ENCODE measurements at places on chromosomes 11 and 22. TPM values are rescaled to one million over a fixed set of nuclear protein-coding genes. Genes with fewer than 3 reads are reported as not detected.

VSIG10L2 gene
- total RNA-seq: not detected

TMEM191C gene
- 0.28 TPM for total RNA-seq

RAB36 gene
- 18.2 TPM for total RNA-seq

DNA sequence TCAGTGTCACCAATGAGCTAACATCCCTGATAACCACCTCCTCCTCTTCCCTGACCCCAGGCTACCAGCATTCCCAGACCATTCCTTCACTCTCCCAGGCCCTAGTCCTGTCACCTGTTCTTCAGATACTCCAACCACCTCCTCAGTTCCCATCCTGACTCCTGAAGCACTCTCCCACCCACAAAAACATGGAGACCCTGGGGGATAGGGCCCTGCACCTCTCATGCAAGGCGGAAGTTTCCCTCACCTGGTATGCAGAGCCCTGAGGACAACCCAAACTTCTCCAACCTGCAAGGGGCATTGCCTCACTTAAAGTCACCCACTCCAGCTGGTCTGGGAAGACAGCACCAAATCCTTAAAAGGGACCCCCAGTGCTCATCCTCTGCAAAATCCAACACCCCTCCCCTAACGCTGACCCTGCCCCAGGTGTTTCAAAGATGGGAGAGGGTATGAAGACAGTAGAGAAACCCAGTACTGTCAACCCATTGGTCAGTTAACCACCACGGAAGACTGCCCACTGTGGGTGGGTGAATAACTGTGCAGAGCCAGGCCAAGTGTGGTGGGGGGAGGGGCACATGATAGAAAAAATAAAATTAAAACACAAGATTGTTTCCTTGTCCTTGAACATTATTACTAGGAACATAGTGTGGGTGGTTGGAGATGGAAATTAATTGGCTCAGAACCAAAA lies 1.4 kb downstream of the TNKS1BP1 start:
- DNase-seq: no peak
- H3K4me3 ChIP-seq: peak overlapping the region; percentile 97
- no peaks in the 10 kb centered on the region for H3K36me3 ChIP-seq
- H3K27me3 ChIP-seq: no peaks in the 10 kb centered on the region
- H3K4me1 ChIP-seq: peaks cover 21% of the 10 kb centered on the region

- H3K4me3 ChIP-seq: no peak overlapping the region
- no peak overlapping the region for H3K27ac ChIP-seq
- H3K27me3 ChIP-seq: no peaks in the 10 kb centered on the region
- no peaks in the 10 kb centered on the region for H3K36me3 ChIP-seq
Observed at GRCh38 chr11:43845816-43846215, 34.8 kb upstream of the ALKBH3 start.

DNA sequence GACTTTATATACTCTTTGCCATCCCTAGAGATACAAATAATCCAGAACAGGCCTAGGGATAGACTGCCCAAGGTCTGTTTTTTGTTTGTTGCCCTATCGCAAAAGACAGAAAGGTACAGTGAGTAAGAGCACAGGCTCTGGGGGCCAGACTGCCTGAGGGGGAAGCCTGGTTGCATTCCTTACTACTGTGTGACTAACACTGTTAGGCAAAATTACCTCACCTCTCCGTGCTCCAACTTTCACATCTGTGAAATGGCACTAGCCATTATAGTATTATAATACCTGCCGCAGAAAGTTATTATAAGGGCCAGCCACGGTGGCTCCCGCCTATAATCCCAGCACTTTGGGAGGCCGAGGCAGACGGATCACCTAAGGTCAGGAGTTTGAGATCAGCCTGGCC lies 14.5 kb downstream of the SLC35F2 start:
- no peaks in the 10 kb centered on the region for H3K27me3 ChIP-seq
- no peaks in the 10 kb centered on the region for H3K4me1 ChIP-seq
- no peak overlapping the region for H3K4me3 ChIP-seq
- no peak for DNase-seq

DNA sequence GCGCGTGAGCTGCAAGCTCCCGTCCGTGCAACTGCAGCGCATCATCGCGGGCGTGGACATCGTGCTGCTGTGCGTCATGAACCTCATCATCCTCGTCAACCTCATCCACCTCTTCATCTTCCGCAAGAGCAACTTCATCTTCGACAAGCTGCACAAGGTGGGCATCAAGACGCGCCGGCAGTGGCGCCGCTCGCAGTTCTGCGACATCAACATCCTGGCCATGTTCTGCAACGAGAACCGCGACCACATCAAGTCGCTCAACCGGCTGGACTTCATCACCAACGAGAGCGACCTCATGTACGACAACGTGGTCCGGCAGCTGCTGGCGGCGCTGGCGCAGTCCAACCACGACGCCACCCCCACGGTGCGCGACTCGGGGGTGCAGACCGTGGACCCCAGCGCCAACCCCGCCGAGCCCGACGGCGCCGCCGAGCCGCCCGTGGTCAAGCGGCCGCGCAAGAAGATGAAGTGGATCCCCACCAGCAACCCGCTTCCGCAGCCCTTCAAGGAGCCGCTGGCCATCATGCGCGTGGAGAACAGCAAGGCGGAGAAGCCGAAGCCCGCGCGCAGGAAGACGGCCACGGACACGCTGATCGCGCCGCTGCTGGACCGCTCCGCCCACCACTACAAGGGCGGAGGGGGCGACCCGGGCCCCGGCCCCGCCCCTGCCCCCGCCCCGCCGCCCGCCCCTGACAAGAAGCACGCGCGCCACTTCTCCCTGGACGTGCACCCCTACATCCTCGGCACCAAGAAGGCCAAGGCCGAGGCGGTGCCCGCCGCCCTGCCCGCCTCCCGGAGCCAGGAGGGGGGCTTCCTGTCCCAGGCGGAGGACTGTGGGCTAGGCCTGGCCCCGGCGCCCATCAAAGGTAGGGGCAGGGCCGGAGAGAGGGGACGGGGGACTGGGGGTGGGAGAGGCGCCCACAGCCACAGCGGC lies 7.3 kb downstream of the PANX2 start:
- no peak overlapping the region for H3K27ac ChIP-seq
- no peak overlapping the region for H3K4me3 ChIP-seq
- H3K36me3 ChIP-seq: no peaks in the 10 kb centered on the region
- no peaks in the 10 kb centered on the region for H3K27me3 ChIP-seq

GRCh38 chr11:128618603-128619002 lies 31.2 kb upstream of the ETS1 start:
- no peaks in the 10 kb centered on the region for H3K27me3 ChIP-seq
- H3K4me1 ChIP-seq: no peaks in the 10 kb centered on the region
- H3K36me3 ChIP-seq: no peaks in the 10 kb centered on the region
- DNase-seq: no peak

DNA sequence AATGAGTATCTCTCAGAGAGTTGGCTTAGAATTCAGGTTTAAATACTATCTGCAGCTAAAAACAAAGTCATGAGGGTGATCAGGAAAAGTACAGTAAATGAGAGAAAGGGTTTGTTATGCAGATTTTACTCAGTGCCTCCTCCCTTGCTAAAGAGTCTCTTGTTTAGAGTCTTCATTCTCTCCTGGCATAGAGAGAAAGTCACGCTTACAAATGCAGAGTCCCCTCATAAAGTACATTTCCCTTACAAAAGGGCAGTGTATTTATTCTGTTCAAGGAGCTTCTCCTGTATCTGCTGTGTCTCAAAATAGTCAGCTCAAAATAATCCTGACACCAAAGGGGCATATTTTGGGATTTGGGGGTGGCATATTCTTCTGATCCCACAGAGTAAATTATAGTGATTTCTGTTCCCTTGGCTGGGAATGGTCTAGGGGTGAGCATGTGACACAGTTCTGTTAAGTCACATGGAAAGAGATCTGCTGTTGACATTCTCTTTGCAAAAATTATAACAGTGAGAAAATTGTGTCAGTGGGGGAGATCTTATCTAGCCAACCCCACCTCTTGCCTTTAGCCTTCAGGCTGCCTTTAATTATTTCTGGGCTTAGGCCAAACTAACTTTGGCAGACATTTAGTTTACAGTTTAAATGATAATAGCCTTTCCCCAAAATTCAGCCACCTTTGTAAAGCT lies 102.9 kb downstream of the MTNR1B start:
- H3K4me1 ChIP-seq: no peaks in the 10 kb centered on the region
- H3K36me3 ChIP-seq: no peaks in the 10 kb centered on the region
- H3K4me3 ChIP-seq: no peak overlapping the region
- no peak overlapping the region for H3K27ac ChIP-seq

DNA sequence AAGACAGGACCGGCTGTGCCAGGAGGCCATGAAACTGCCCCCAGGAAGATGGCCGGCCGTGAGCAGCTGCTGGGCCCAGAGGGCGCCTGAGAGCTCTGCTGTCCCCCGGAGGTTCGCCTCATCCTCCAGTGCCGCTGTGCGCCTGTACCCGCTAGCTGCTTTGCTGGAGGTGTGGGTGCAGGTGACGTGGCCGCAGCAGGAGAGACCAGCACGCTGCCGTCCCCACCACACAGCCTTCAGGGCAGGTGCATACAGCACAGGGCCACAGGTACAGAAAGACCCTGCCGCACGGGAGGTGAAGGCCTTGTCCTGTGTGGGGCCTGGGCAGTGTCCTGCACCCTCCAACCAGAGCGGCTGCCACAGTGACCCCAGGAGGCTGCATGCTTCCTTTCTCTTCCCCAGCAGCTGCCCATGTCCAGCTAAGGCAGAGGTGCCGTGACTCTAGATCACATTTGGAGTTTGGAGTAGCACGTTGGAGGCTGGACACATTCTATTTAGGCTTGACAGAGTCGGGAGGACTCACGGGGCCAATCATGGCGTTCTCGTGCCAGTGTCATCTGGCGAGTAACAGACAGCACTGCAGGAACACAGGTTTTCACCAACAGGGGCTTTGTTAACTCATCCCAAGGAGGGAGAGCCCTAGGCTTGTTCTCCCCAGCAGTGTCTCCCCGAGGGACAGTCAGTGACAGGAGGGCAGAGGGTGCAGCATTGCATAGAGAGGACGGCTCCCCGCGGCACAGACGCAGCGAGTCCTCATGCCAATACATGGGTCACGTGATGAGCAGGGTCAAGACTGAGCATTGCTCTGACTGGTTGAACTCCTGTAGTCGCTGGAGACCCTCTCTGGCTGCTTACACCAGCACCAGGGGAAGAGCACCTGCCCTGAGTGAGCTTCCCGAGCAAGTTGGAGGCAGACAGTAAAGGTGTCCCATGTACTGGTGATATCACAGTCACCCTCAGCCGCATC lies 18.7 kb upstream of the PANX2 start:
- no peak overlapping the region for H3K27ac ChIP-seq
- no peak for DNase-seq
- no peak overlapping the region for H3K4me3 ChIP-seq

DNA sequence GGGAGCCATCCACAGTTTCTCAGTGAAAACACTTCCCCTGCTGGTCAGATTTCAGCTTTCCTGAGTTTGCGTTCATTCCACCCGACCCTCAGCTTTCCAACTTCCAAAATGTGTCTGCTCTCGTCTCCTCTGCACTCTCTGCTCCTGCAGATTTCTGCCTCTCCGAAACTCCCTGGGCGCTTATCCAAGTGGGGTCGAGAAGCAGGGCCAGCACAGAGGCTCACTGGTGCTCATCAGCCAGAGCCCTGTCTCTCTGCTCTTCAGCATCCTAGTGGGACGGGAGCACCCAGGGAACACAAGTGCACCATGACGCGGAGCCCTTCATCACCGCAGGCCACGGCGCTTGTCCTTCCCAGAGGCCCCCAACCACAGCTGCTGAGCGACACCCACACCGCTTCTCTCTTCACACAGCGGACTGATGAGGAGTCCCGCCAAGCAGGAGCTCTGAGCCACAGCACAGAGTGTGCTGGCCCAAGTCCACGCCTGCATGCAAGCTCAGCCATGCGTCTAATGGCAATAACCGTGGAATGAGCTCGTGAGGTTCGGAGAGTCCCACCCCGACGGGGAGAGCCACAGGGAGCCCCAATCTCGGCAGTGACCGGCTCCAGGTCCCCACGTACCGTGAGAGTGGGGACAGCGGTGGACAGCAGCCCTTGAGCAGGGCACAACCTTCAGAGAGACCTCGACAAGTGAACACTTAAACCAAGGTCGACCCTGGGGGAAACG lies 27.9 kb upstream of the MOB2 start:
- no peaks in the 10 kb centered on the region for H3K27me3 ChIP-seq
- no peak overlapping the region for H3K27ac ChIP-seq
- H3K4me3 ChIP-seq: no peak overlapping the region
- H3K36me3 ChIP-seq: no peaks in the 10 kb centered on the region
- peaks cover 9% of the 10 kb centered on the region for H3K4me1 ChIP-seq

- no peaks in the 10 kb centered on the region for H3K4me1 ChIP-seq
- no peak overlapping the region for H3K27ac ChIP-seq
- H3K36me3 ChIP-seq: no peaks in the 10 kb centered on the region
- no peak for DNase-seq
- no peaks in the 10 kb centered on the region for H3K27me3 ChIP-seq
Observed at GRCh38 chr11:93704237-93704636, 37.1 kb downstream of the TAF1D start.

DNA sequence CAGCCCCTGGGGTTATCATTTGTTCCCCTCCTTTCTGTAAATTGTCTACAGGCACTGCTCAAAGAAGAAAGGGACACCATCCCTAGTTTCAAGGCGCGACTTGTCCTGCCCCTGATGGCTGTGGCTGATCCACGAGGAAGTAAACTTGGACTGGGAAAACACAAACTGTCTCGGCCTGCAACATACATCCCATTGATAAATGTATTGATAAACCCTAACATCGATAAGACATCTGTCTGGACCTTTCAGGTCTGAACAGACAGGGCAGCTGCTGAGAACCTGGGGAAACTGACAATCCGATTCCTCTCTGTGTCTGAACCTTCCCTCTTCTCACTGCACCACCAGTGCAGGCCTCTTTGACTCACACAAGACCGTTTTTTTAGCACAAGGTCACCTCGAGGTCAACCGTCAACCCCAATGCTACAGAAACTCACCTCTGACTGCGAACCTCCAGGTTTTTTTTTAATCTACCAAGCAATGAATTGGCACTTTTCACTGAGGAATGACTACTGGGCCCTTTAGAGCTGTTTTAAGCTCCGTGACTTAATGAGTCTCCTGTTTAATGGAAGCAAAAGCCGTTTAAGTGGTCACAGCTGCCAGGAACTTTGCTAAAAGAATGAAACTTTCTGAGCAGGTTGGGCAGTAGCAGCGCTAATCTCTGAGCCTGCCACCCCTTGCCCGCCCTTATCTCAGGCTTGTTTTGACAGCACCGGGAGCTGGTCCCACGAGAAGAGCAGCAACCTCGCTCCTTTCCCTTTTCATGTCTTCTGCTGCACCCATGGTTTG lies 203.8 kb upstream of the TMEM45B start:
- no peak for DNase-seq
- no peak overlapping the region for H3K4me3 ChIP-seq
- no peaks in the 10 kb centered on the region for H3K4me1 ChIP-seq
- no peak overlapping the region for H3K27ac ChIP-seq

- peaks cover 27% of the 10 kb centered on the region for H3K4me1 ChIP-seq
- H3K4me3 ChIP-seq: no peak overlapping the region
- H3K36me3 ChIP-seq: no peaks in the 10 kb centered on the region
- DNase-seq: peak; percentile 68
- H3K27me3 ChIP-seq: no peaks in the 10 kb centered on the region
Observed at GRCh38 chr11:76773921-76774361, 9.2 kb upstream of the TSKU start.

- no peak for DNase-seq
- no peaks in the 10 kb centered on the region for H3K36me3 ChIP-seq
- no peak overlapping the region for H3K27ac ChIP-seq
- no peaks in the 10 kb centered on the region for H3K27me3 ChIP-seq
- H3K4me3 ChIP-seq: no peak overlapping the region
Observed at GRCh38 chr11:9362393-9362863, 22.0 kb upstream of the IPO7 start.

GRCh38 chr11:62708793-62709192 lies 1.3 kb downstream of the GNG3 start:
- H3K27me3 ChIP-seq: no peaks in the 10 kb centered on the region
- DNase-seq: peak; percentile 37
- H3K36me3 ChIP-seq: no peaks in the 10 kb centered on the region
- H3K4me1 ChIP-seq: peaks cover 9% of the 10 kb centered on the region
- H3K27ac ChIP-seq: peak overlapping the region; percentile 94

Data from uterus (tissue), 4 donors.